ENCODE measurements at places on chromosomes 4 and X.
A peak's percentile ranks its signal among the peaks of the same experiment; 100 is the strongest.

DNA sequence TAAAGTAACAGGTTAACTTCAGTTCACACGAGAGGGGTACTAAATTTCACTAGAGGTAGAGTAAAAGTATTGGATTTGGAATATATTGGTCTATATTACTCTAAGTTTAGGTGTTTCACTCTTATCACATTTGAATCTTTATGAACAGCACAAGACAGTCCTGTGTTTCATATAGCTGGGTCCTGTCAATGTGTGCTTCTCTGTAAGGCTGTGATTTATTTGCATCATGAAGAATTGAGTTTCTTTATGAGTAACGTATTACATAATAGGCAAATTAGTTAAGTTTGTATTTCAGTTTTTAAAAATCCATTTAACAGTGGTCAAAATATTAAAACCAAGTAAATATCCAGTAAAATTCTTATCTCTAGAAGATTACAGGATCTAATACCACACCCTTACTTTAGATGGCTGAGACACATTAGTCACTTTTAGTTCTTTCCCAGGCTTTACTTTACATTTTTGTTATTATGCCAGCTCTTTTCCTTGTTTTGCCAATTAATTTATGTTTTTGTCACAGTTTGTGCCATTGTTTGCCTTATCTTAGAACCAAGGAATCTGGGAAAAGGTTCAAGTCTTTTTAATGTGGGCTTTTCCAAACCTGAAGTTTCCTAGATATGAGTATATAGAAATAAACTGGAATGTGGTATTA lies 32.1 kb downstream of the NUDT6 start:
- no peaks in the 10 kb centered on the region for H3K4me1 ChIP-seq
- DNase-seq = no peak
- H3K27me3 ChIP-seq = no peaks in the 10 kb centered on the region

DNA sequence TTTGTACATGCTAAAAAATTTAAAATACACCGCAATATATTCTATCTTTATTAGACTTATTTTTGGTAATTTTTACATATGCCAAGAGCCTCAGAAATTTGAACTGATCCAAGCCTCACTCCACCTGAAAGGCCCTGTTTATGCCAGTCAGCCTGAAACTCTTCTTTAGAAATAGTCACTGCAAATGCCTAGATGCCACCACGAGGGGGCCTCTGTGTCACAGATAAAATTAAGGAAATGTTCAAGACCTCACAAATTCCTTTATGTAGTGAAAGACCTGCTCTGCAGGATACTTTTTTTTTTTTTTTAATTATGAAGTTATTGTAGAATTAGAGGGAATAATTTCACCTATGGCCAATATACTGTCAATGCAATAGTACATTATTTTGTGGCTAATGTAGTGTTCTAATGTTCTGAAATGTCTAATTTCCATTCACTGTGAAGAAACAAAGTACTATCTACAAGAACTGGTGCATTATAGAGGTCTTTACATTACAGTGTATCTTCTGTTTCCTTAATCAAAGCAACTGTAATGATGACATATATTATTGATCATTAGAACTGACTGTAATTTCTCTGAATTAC lies 69.8 kb downstream of the DTHD1 start:
- no peak overlapping the region for H3K4me3 ChIP-seq
- no peak overlapping the region for H3K27ac ChIP-seq
- no peaks in the 10 kb centered on the region for H3K27me3 ChIP-seq
- DNase-seq = peak; percentile 37
- peaks cover 13% of the 10 kb centered on the region for H3K4me1 ChIP-seq
- H3K36me3 ChIP-seq = no peaks in the 10 kb centered on the region

GRCh38 chr4:15779809-15780208 lies 1.7 kb downstream of the CD38 start:
- H3K36me3 ChIP-seq = no peaks in the 10 kb centered on the region
- no peak for DNase-seq
- no peak overlapping the region for H3K27ac ChIP-seq
- peak overlapping the region; percentile 72 for H3K4me3 ChIP-seq

DNA sequence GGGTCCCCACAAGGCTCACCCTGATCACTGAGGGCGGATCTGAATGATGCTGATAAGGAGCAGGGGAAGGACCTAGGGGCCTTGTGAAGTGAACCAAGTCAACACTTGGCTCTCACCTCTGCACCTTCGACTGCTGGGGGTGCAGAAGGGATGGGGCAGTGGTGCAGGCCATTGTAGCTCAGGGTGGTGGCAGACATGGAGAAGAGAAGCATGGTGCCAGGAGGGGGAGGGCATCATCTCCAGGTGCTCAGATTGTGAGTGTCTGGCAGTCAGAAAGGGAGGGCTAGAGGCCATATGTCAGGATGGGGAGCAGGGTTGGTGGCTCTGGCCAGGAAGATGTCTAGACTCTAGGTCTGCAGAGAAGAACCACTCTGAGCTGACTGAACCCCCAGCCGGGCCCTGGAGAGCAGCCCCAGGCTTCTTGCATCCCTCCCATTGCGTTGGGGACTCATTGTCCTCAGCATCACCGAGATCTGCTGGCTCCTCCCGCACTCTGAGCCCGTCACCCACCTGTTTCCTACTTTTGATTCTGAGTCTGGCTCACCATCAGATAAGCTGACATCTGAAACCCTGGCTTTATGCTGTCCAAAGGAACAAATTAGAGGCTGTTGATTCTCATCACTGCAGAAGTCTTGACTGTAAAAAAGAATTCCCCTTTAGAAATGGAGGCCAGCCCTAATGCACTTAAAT lies 3.8 kb downstream of the APLN start:
- H3K4me3 ChIP-seq = no peak overlapping the region
- no peak overlapping the region for H3K27ac ChIP-seq
- no peaks in the 10 kb centered on the region for H3K36me3 ChIP-seq
- no peak for DNase-seq

DNA sequence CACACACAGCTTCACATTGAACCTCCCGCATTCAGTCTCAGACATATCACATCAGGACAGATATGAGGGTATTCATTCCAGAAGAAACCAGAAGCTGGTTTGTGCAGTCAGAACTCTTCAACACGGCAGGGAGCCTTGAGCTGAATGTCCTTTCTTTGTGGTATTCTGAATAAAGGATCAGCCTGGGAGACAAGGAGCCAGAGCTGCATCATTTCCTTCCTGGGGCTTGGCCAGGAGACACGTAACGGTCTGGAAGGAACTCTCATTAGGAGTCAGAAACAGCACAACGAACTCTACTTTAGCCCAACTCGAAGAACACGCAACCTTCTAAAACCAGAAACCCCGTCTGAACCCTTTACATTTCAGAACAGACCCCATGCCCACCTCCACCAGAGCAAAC lies 46.4 kb downstream of the KDR start:
- H3K27ac ChIP-seq = no peak overlapping the region
- no peaks in the 10 kb centered on the region for H3K27me3 ChIP-seq
- no peak for DNase-seq
- no peak overlapping the region for H3K4me3 ChIP-seq

DNA sequence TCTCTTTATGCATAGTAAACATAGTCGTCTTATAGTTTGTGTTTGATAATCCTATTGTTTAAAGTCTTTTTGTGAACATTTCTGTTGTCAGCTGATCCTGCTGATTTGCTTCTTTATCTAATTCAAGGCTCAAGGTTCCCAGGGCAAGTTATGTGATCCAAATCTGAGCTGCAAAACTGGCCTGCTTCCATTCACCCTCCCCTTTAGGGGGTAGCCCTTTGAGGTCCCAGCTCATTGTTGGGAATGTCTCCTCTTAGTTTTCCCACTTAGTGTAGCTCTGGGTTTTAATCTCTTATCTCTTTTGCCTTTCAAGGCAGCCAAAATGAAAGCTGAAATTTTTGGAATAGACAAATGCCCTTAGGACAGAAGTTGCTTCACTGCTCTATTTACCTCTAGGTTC lies 40.2 kb upstream of the MAGED1 start:
- no peaks in the 10 kb centered on the region for H3K4me1 ChIP-seq
- no peaks in the 10 kb centered on the region for H3K27me3 ChIP-seq
- no peaks in the 10 kb centered on the region for H3K36me3 ChIP-seq
- no peak overlapping the region for H3K4me3 ChIP-seq
- no peak for DNase-seq
- no peak overlapping the region for H3K27ac ChIP-seq

DNA sequence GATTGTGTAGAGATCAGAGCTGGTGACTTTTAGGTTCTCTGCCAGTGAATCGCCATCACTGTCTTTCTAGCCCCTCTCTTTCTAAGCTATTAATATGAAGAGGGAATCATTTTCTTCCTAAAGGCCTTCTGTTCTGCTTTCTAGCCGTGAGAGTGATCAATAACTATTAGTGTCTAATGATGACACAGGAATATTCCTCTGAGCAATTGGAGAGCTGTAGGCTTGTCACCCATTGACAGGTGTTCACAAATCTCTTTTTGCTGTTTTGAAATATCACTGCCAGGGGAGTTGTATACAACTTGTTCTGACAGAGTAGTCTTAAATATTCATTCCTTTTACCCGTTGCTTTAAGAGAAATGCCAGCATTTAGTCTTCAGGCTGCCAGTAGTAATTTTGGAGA lies 13.9 kb downstream of the FHIP1A start:
- H3K4me3 ChIP-seq = no peak overlapping the region
- no peak overlapping the region for H3K27ac ChIP-seq
- no peaks in the 10 kb centered on the region for H3K27me3 ChIP-seq
- H3K36me3 ChIP-seq = no peaks in the 10 kb centered on the region
- DNase-seq = no peak

GRCh38 chrX:8726031-8726652 lies 5.8 kb downstream of the ANOS1 start:
- H3K36me3 ChIP-seq = no peaks in the 10 kb centered on the region
- H3K27me3 ChIP-seq = no peaks in the 10 kb centered on the region
- H3K4me1 ChIP-seq = no peaks in the 10 kb centered on the region
- no peak overlapping the region for H3K4me3 ChIP-seq
- DNase-seq = no peak
- no peak overlapping the region for H3K27ac ChIP-seq

- no peak overlapping the region for H3K4me3 ChIP-seq
- no peaks in the 10 kb centered on the region for H3K4me1 ChIP-seq
- H3K36me3 ChIP-seq = no peaks in the 10 kb centered on the region
These were observed 393.2 kb upstream of the HS3ST1 start for GRCh38 chr4:11821772-11822430.
